ENCODE measurements at places on chromosomes 11 and 22.

GRCh38 chr11:82049199-82049598 lies 684.5 kb downstream of the FAM181B start:
- no peak for DNase-seq

DNA sequence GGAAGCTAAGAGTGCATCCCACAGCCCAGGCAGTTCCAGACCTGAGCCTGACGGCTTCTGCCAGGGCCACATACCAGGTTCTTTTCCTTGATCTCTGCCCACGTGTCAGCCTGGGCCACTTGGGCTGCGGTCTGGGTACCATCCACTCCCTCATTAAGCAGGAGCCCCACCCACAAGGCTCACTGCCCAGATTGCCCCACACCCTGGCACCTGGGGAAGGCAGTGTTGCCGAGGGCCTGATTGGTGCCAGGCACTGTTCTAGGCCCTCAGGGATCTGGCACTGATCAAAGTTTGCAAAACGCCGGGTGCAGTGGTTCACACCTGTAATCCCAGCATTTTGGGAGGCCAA lies 15.4 kb downstream of the GGA1 start:
- DNase-seq, result no peak

- DNase-seq, result no peak
These were observed 55.3 kb downstream of the CACNA1I start for GRCh38 chr22:39625569-39626537.

- no peak for DNase-seq
These were observed 3.4 kb downstream of the WEE1 start for GRCh38 chr11:9576701-9577381.

DNA sequence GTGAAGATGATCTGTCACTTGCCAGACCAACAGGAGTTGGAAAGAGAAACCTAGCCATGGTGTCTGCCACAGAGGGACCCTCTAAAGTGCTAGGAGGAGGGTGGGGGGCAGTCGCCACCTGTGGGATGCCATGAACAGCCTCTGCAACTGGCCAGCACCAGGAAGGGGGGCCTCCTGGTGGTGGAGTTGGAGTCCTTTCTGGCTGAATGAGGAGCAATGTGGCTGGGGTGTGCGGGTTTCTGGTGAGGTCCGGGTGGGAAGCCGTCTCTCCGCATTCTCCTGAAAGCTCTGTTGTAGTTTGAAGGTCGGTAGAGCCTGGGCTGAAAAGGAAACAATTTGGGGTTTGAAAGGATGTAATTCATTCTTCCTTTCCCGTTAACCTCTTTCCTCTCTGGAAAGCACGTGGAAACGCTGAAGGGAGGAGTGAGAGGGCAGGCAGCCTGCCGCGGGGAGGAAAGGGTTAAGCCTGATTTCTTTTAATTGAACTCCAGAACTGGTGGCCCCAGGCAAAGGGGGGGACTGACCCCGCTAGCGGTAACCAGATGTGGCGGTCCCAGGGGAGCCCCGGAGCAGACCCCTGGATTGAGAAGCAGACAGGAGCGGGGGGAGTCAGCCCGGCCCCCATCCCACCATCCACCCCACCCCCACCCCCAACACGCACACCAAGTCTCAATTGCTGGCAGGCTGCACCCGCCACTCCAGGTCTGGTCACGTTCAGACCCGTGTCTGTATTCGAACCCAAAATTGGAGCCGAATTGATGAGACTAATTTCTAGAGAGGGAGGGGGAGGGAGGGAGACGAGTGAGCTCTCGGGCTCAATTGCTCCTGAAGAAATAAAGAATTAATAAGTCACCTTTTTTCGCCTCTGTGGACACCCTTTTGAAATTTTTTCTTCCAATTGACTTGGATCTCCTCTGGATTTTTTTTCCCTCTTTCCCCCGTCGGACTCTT lies 1.8 kb upstream of the FLI1 start:
- DNase-seq, result no peak

DNA sequence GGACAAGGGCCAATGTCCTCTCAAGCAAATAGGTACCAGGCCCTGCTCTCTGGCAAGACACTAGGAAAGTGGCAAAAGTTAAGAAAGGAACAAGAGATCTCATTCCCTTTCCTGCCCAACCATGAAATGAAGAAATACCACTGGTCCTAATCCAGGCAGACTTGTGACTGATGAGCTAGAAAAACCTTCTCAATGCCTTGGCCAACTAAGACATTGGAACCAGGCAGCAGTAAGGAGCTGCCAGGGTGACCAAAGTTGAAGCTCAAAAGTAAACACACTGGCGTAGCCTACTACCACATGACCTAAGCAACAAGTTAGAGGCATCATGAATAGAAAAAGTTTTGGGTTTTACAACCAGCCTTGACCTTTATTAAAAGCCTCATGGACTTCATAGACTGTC lies 45.1 kb upstream of the CHST1 start:
- DNase-seq, result no peak

DNA sequence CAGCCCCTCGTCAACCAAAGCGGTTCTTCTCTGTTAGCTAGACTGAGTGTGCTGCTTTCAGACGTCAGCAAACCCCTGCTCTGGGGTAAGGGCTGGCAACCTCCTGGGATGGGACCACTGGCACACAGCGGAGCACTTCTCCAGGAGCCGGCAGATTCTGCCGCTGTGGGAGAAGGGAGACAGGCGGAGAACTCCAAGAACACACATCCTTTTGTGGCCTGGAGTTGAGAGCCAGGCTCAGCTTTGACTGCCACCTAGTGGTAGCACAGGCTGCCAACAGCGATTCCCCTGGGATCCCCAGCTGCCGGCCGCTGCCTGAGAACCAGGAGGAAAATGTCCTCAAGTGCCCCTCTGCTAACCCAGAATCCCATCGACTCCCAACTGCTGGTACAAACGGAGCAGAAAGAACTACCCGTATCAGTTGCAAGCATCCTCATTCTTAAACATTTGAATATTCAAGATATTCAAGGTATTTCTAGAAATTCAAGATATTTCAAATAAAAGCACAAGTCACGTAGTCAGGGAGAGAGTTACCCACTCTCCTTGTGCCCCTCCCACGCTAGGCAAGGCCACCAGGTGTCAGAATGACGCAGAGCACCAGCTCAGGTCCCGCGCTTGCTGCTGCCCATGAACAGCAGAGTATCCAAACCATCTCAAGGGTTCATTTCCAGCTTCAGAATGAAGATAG lies 4.9 kb downstream of the LTO1 start:
- DNase-seq, result no peak

DNA sequence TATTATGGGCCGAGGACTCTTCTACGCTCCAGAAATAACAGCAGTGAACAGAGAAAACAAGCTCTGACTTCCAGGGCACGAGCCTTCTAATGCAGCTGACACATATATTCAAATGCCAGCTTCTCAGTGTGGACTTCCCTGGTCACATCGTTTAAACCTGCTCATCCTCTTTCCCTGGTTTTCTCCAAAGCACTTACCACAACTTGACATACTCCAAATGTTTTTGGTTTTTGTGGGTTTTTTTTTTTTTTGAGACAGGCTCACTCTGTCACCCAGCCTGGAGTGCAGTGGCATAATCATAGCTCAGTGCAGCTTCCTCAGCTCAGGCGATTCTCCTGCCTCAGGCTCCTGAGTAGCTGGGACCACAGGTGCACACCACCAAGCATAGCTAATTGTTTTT lies 105.5 kb downstream of the MICAL3 start:
- DNase-seq, result no peak

DNA sequence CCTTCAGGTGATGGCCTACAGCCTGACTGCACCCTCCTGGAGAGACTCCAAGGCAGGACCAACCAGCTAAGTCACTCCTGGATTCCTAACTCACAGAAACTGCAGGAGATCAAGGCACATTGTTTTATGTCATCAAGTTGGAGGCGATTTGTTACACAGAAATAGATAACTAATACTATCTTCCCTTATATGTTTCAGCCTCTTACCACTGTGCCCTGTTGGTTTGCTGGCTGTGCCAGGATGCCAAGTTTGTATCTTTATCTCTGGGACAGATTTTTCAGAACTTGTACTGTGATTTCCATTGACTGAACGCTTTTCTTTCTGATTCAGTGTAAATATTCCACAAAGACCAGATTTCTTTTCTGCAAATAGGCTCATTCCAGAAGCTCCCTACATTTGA lies 76.2 kb upstream of the OPCML start:
- no peak for DNase-seq

GRCh38 chr22:39785232-39785631 lies 108.3 kb downstream of the ENTHD1 start:
- DNase-seq, result no peak

DNA sequence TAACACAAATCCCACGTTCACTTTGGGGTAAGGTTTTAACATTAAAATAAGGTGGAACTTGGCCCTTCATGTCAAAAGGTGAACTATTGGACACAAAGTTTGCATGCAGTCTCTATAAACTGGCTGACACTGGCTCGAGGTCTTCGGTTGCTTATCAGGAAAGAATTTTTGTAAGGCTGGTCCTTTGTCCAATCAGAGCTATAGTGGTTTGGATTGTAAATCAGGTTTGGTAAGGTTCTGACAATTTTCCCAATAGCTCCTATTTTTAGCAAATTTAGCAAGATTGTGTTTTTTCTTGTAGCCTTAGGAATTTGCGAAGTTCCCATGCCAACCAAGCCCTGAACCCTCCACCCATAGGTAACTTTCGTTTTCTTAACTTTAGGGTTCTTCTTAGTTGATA lies 17.6 kb upstream of the MED17 start:
- no peak for DNase-seq

DNA sequence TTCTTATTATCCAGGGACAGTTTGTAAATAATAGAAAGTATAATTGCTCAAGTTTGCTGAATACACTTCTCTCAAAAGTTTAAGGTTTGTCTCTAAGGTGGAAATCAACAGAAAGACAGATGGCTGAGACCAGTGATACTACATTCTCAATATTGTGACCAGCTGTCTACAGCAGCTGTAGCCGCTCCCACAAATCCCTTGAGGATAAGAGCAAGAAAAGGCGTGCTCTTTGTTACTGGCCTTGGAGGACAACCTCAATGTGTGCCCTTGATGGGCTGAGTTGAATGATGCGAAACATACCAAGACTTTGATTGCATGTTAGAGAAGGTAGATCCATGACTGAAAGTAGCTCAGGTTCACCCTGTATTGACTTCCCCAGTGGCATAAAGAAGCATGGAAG lies 6.1 kb downstream of the OR6M1 start:
- no peak for DNase-seq

DNA sequence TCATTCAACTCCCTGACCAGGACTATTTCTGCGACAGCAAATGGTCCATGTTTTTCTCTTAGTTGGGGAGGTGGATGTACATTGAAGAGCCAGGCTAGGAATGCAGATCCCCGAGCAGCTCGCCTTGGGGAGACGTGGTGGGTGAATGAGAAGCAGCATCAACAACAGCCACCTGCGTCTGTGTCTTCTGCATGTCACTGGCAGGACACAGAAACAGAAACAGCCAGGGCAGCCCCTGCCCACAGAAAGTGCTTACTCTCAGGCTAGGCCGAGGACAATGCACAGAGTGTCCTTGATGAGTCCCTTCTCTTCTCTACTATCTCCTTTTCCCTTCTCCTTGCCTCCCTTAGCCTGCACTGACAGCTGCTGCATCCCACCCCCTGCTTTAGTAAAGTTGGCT lies 541.9 kb upstream of the CADM1 start:
- no peak for DNase-seq

GRCh38 chr22:29872144-29872893 lies 10.7 kb upstream of the MTMR3 start:
- DNase-seq, result no peak

- no peak for DNase-seq
These were observed 333.2 kb upstream of the CHORDC1 start for GRCh38 chr11:90556026-90556425.

- no peak for DNase-seq
These were observed 19.0 kb downstream of the RNH1 start for GRCh38 chr11:488062-488461.

DNA sequence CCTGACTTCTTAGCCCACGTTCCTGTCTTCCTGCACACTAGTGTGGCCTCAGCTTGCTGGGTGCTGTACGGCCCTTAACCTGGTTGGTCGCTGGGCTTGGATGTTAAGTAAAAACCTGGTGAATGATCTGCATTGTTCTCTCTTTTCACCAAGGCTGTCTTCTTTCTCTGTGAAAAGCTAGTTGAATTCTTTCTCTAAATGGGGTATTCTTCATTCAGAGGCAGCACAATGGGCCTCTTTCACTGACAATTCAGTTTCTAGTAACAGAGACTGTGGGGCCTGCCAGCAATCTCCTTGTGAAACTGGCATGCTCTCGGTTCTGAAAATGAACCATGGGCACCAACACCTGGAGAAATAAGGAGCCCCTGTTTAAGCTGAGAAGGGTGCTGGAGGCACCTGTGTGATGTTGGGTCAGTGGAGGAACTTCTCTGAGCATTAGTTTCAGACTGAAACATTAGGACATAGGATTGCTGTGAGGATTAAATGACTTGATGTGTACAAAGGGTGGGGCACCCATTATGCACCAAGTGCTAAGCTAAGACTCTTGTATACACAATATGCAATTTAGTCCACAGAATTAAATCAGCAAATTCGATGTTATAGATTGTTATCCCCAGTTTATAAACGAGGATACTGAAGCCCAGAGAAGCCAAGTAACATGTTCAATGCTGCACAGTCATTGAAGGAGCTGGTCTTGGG lies 33.1 kb upstream of the ELF5 start:
- no peak for DNase-seq

All from cortex of kidney (tissue), 1 donor.